SK-N-MC (cell line): ENCODE measurements at places on chromosomes 7 and 10.

DNA sequence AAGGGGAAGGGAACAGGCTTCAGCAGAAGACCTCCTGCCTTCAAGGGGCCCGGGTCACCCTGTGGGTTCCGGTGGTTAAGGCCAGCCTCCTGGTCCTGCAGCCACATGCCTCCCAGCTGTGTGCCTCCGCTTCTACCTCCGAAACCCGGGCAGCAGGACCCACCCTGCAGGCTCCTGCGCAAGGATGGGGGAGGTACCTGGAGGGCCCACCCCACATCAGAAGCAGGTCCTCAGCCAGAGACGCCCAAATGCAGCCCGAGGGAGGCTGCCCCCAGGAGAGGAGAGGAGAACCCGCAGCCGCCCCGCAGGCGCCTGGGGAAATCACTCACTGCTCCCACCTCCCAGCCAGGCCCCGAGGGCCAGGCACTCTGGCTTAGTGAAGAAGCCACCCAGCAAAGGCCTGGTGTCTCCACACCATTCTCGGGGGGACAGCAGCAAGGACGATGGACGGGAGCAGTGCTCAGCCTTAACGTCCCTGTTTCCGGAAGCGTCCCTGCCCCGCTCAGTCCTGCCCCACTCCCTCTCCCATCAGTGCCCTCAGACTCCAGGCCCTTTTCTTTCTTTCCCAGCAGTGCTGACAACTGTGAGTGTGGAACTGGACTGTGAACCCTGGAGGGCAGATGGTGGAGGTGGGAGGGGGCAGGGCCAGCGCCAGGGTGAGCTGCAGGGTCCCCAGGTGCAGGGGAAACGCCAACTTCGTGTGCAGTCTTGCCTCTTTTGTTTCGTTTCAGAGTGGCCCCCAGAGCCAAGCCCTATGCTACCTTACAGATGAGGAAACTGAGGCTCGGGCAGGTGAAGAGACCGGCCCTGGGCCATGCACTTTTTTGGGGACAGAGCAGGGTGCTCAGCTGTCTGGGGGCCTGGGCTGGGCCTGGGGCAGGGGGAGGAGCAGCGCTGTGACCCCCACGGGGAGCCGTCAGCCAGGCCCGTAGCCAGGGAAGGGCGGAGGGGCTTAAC, 138.0 kb downstream of the FAM53B start:
- DNase-seq = no peak

DNA sequence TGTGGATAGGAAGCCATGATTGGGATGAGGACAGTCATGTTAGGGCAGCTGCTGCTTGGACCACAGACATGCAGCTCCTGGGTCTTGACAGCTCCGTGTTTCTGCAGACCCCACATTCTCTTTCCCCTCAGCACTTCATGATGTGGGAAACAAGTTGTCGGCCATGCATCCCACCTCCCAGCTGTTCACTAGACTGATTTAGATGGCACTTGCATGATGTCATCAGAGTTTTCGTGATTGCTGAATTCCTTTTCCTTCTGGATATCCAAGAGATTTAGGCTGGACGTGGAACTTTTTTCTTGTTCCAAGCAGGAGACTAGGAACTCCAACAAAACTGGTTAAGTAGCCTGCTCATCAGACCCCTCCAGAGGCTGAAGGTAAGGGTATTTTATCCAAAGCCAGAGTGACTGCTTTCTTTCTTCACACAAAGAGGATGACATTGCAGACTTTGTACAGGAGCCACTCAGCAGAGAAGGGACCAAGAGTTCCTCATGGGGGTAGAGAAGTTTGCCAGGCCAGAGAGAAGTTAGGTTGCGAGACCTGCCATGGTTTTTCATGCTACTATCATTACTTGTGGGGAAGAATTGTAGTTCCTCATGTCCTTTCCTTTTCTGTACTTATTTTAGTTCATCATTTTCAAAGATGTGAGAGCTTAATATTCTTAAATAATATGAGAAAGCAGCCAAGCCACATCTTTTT, 117.7 kb upstream of the GJD4 start:
- no peak for DNase-seq

DNA sequence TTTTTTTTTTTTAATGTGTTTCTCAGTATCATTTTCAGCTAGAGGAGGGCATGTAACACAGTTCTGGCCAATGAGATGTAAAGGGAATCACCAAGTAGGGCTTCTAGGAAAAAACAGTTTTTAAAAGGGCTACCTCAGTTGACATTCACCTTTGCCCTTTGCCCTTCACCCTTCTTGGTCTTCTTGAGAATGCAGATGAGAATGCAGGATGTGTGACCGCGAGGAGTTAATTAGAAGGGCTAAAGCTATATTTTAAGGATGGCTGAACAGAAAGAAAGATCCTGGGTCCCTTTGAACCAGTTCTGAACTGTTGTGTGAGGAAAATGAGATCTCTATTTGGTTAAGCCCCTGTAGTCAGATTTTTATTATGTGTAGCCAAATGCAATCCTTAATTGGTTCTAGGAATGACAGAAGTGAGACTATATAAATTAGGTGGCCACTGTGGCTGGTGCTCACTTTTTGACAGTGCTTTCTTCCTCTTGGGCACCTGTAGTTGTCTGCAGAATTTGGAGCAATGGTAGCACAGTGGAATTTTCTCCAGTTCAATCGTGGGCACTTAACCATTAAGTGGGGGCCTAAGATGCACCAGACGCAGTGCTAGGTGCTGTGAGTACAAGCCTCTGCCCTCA, 21.1 kb upstream of the TOMM7 start:
- no peak for DNase-seq

GRCh38 chr7:21135437-21135836, 292.4 kb upstream of the SP4 start:
- DNase-seq = no peak

GRCh38 chr10:7915923-7916536, 97.7 kb downstream of the TAF3 start:
- no peak for DNase-seq

DNA sequence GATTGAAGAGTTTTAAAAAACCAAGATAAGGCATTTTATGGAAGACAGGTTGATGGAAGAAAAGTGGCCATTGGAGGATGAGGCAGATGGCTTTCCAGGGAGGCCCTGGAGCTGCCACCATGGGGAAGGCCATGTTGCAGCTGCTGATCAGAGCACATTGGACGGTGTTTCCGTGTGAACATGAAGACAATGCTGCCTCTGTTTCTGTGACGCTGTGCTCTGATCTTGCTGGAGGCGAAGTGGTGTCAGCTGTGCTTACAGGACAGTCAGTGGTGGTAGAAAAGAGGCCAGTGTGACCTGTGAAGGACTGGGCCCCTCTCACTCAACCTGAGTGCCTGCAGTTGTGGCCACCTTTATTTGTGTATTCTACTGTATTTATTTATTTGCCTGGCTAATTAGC, 132.9 kb downstream of the FAM204A start:
- DNase-seq = no peak

DNA sequence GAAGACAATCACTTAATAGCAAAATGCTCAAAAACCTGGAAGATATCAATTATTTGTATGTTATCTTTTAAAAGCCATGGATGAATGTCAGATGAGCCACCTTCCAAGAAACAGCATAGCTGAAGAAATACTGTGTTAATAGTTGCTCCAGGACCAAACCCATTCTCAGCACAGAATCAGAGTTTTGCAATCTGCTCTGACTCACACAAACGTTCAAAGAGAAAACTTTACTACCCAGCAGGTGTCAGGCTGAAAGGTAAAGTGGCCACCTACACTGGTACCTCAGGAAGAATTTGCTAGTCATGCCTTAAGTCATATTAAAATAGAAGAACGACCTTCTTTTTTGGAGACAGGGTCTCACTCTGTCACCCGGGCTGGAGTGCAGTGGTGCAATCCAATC, 526.5 kb downstream of the PARD3 start:
- DNase-seq = no peak

- no peak for DNase-seq
Measured at GRCh38 chr7:33152087-33152486, 22.7 kb downstream of the BBS9 start.

- DNase-seq = no peak
Measured at GRCh38 chr7:99194301-99194700, 13.6 kb downstream of the KPNA7 start.

- no peak for DNase-seq
Measured at GRCh38 chr10:119537953-119538630, 4.4 kb downstream of the RGS10 start.

GRCh38 chr7:158811461-158811860, 17.8 kb downstream of the ESYT2 start:
- DNase-seq = no peak

DNA sequence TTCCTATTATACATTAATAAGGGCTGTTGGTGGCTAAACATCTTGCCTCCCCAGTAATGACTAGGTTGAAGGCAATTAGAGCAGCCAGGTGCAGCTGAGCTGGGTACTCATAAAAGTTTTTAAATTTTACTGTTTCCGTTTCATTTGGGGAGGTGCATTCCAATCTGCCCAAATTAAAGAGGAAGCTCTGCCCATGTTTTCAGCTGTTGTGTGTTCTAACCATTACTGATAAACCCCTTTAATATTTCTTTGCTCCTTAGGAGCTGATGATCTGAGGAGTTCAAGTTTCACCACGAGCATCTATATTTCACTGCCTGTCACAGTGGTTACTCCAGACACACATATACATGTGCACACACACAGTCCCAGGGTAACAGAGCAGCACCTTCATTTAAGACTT, 94.4 kb downstream of the JAZF1 start:
- DNase-seq = no peak

GRCh38 chr10:90398566-90398965, 459.3 kb downstream of the HTR7 start:
- DNase-seq = no peak

DNA sequence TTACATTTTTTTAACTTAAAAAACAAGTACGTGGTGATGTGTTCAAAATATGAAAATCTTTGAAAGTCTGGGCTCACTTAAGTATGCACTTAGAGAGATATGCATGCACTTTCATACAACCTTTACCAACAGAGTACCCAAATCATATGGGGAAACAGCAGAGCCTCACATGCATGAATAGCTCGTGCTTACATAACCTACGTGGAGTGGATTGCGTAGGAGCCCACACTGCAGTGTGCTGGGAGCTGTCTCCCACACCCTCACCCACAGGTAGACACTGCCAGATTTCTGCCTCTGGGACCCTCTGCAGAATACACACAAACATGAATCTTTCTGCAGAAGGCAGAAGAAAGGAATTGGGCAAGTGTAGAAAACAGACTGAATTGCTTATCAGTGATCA, 581 bp downstream of the CLCN1 start:
- no peak for DNase-seq

DNA sequence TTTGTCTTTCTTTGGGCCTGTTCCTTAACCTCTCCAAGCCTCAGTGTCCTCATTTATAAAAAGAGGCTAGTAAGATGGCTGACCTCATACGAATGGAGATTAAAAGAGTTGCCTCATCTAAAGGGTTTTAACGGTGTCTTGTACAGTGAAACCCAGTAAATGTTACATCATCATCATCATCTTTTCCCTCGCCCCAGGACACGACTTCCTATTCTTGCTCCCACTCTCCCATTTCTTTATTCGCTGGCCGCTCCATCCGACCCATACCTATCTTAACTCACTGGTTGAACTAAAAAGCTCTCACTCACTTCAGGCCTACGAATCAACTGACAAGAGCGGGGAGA, 554 bp downstream of the FRA10AC1 start:
- no peak for DNase-seq

DNA sequence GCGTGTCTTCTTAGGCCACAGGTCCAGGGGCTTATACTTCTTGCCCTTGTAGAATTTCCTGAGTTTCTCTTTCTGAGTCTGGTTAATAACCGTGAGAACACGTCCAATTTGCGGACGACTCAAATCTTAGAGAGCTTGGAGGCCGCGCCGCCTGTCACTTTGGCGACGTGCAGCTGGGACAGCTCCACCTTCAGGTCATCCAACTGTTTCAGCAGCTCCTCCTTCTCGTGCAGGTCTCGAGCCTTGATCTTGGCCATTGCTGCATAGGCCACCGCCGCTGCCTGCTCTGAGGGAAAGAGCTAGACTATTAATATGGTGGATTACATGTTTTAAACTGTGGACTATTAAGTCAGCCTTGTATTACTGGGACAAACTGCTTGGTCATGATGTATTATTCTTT, 26.9 kb downstream of the EVX1 start:
- DNase-seq = no peak

DNA sequence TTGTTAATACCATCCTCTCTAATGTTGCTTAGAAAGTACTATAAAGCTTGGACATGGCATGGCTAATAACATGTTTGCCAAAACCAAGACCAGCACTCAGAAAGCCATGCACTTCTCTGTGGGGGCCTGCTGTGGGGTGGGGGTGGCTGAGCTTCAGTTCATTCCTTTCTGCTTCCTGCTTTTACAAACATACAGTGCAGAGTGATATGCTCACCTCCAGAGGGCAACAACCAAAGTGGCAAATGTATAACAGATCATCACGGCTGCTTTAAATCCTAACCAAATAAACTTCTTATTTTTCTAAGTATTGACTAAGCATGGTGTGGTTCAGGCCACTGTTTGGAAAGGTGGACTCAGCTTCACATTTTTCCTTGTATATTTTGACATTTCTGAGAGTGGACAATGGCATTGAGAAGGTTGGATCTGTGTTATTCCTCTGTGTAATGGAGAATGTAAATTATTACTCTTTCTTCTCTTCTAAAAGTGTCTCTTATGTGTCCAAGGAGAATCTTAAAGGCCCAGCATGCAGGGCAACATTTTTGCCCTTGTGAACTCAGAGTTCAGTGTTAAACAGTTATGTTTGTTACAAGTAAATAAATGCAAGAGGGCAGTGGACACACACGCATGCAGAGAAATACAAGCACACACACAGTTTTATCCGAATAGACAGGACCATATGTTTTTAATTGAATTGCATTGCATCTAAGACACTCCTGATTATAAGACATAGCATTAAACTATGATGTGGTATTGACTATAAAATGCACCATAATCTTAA, 186.1 kb downstream of the HERPUD2 start:
- no peak for DNase-seq

DNA sequence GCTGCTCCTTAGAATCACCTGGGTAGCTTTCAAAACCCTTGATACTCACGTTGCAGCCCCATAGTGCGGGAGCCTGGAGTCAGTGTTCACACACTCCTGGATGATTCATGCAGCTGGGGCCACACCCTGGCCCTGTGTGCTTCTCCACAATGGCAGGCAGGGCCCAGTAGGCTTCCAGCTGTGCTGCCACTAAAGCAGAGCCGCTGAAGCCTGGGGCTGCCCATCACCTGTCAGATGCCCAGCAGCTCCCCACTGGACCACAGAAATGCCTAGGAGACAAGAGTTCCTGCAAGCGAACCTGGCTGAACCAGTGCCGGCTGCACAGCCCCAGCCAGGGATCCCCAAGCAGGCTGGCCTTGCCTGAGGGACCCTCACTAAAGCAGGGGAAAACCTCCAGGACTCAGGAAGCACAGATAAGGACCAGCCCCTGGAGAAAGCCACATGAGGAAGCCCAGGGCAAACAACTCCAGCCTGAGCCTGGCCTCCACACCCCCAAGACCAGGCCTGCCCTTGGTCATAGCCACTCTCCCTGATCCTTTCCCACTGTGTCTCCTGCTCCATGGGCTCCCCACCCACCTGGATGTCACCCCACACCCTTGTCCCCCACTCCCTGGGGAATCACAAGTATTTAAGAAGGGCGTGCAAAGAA, 111.9 kb downstream of the GRID1 start:
- DNase-seq = no peak

- DNase-seq = no peak
Measured at GRCh38 chr10:66586073-66586472, 339.8 kb upstream of the LRRTM3 start.
